AML-193 (cell line): ENCODE measurements at places on chromosomes 7 and 10.

GRCh38 chr7:105776068-105776790 is 100.2 kb downstream of the ATXN7L1 start:
- DNase-seq, result no peak

DNA sequence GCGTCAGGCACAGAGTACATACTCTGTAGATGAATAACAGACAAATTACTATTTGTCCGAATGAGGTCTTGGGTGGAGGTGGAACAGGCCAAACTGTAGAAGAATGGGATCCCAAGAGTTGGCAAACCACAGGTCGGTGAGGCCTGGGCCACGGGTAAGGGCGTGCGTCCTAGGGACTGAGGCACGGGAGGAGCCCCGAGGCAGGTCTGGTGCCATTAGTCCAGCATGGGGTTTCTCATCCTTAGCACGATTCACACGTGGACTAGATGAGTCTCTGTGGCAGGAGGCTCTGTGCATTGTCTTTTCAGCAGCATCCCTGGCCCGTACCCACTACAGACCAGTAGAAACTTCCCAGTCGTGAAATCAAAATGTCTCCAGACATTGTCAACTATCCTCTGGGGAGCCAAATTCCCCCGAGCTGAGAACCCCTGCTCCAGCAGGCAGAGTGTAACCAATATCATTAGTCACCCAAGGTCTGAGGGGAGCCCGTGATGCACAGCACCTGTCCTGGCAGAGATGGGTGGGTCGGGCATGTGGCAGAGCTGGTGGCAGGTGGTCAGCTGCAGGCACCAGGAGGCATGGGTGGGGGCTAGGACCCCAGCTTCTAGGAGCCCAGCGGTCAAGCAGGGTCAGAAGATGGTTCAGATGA is 61.3 kb downstream of the COL13A1 start:
- no peak for DNase-seq

GRCh38 chr7:147659036-147659995 is 931.2 kb upstream of the C7orf33 start:
- DNase-seq, result no peak

GRCh38 chr7:133051066-133051465 is 30.8 kb downstream of the CHCHD3 start:
- DNase-seq, result peak; percentile 8

DNA sequence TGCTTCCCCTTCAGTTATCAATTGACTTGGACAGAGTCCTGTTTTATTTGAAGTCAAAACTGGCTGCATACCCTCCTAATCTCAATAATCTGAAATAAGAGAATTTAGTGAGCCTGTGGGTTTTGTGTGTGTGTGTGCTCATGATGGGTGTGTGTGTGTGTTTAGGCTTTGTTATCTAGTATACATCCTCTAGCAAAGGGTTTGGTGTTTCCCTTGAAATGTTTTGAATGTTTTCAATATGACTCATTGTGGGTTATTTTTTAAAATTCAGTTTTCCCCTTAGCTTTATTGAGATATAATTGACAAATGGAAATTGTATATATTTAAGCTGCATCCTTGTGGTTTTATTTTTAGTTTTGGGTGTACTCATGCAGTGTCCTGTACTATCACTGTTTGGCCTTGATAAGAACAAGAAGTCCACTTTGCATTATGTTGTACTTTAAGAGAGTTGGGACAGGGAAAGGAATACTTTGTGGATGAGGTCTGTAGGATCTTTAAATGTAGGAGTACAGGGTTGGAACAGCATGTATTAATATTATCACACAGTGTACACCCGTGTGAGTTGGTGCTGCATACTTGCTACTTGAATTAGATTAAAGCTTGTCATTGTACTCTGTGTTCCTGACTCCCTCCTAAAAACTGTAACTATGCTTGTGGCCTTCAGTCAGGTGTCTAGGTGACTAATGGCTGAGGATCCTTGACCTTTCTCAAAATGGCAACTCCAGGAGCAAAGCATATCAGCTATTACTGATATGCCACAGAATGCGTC is 58.3 kb downstream of the VCL start:
- DNase-seq, result no peak

- DNase-seq, result peak; percentile 70
Observed at GRCh38 chr10:72637398-72637857, 11.5 kb upstream of the MICU1 start.

DNA sequence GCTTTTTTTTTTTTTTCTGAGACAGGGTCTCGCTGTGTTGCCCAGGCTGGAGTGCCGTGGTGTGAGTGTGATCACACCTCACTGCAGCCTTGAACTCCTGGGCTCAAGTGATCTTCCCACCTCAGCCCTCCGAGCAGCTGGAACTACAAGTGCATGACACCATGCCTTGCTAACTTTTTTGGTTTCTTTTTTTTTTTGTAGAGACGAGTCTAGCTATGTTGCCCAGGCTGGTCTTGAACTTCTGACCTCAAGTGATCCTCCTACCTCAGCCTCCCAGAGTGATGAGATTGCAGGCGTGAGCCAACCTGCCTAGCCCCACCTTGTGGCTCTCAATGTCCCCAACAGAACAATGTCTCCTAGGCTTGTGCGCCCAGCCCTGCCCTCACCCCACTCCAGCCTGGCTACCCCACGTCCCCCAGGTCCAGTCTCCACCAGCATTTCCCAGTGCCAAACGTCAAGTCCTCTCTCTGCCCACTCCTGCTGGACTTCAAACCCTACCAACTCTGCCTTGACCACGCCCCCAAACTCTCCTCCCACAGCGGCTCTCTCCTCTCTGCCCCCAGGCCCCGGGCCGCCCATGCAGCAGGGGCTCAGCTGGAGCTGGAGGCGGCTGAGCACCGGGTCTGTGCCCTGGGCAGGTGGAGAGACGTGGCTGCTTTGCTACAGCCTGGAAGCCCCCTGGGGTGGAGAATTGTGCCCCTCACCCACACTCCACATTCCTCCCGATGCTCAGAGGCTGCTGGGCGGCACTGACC is 18.9 kb downstream of the BHLHA15 start:
- no peak for DNase-seq

GRCh38 chr7:143345428-143345900 is 17.0 kb downstream of the FAM131B start:
- DNase-seq, result no peak

GRCh38 chr7:140200061-140200989 is 23.5 kb upstream of the KDM7A start:
- DNase-seq, result no peak

DNA sequence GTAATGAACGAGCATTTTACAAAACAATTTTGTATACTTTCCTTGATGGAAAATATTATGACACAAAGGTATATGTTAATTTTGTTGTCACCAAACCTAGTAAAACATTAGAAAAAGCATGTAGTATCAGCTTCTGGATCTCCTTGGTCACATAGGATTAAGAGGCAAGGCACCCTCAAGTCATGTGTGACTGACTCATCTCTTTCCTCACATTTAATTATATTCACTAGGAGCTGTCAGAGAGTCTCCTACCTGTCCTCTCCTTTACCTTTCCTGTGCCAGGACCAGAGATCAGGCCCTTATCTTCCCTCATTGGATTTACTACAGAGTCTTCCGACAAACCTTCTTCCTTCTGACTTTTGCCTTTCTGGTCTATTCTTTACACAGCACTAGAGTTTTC is 111.3 kb upstream of the RPA3 start:
- DNase-seq, result no peak

DNA sequence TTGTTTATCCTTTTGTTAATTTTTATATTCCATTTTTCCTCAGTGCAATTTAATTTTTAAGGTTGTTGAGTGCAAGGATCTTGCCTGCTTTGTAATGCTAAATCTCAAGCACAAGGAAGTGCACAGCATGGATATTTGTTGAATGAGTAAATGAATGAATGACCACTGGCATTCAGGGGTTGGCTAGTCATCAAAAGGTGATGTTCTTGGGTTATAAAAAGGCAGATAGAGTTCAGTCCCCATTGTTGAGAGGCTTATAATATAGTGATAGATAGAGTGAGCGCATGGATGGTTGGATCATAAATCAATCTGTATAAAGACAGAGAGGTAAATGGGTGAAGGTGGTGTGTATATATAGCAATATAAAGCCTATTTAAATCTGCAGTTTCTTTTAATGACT is 193.2 kb upstream of the KLF6 start:
- DNase-seq, result no peak

DNA sequence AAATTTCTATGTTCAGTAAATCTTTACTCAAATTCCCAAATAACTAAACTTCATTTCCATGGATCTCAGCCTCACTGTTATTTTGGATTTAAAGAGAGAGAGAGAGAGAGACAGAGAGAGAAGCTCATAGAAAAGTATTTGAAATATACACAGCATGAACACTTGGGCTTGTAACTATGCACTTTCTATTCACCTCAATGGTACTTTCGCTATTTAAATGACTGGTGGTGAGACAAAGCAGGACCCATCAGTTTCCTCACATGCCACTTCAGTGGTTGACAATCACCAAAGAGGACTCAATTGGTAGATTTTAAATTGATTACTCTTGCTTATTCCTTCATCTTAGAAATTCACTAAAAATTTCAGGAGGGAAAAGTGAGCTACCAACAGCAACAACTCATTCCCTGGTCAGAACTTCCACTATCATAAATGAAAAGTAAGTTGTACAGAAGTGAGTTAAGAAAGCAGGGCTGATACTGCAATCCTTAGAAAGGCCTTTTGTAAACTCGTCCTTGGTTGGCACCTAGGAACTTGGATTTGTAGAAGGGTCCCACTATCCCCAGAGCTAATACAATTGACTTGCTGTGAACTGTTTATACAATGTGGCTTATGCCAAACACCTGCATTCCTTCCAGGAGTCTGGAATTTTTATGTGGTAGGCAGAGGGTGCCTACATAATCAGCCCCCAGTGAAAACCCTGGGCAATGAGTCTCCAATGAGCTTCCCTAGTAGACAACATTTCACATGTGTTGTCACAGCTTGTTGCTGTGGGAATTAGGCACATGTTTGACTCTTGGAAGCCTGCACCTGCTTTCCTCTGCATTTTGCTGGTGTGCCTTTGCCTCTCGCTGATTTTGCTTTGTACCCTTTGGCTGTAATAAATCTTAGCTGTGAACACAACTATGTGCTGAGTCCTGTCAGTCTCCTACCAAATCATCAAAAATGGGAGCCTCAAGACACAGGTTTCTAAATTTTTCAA is 10.8 kb downstream of the ERLIN1 start:
- no peak for DNase-seq

DNA sequence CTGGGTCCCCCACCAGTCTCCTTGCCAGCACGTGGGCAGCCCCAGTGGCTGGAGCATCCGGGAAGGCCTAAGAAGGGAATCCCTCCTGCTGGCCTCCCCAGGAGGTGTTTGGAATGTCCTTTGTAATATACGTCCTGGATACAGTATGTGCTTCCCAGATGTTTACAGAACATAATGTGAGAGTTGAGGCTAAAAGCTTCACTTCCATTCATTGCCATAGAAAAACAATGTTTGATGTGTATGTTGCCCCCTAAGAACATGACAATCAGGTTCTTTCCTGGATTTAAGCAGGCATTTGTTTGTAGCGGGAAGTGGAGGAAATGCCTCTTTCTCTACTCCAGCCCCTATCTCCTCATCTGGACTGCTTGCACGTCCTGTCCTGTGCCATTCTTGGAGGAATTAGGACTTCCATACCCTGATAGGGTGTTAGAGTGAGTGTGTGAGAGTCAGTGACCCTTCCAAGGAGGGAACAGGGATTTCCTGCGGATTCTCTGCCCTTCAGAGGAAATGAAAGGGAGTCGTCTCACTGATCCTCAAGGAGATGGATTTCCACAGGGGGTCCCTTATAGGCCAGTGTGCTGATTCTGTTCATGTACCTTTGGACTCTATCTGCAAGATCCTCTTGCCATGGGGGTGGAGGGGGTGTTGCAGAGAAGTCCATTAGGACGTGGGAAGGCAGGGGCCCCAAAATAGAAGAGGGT is 1.2 kb downstream of the IGFBP1 start:
- no peak for DNase-seq

- DNase-seq, result no peak
Observed at GRCh38 chr7:80629023-80629422, 9.4 kb upstream of the CD36 start.

- no peak for DNase-seq
Observed at GRCh38 chr7:114784746-114785145, 137.1 kb upstream of the MDFIC start.

DNA sequence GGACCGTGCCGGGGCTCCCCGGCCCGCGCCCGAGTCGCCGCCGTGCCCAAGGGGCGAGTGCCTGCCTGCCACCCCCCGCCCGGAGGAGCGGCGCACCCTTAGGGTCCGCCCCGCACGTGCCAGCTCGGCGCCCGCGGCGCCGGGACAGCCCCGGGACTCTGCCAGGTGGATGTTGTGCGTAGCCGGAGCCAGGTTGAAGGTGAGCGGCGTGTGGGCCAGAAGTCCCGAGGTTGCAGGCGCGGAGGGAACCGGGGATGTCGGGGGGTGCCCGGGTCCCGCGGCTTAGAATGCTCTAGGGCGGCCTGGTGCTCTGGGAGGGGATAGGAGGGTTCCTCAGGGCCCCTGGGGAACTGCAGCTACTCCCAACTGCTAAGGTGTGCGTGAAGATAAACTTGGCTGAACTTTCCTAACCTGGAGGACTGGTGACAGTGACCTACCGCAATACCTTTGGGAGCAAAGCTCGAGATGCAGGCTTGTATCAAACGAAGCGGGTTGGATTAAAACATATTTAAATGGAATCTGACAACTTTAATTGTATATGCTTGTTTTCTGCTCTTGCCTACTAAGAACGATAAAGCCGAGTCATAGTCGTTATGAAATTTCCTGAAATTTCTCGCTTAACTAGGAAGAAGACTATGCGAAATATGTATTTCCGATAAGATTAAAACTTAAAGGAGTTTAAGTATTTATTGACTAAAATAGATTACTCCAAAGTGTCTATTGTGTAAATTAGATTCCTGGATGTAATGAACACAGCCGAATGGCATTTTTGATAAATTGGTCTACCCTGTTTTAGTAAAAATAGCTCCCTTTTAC is at the start of gene CUX1:
Gene CUX1, plus strand, starts transcription at position 156 of the 816 bp plus-strand sequence. Its CDS starts 14 bp downstream, at position 170.
- DNase-seq, result peak; percentile 55

- DNase-seq, result no peak
Observed at GRCh38 chr10:91552274-91553095, 80.4 kb downstream of the PPP1R3C start.

- DNase-seq, result no peak
Observed at GRCh38 chr10:11167233-11167966, 149.7 kb downstream of the CELF2 start.

DNA sequence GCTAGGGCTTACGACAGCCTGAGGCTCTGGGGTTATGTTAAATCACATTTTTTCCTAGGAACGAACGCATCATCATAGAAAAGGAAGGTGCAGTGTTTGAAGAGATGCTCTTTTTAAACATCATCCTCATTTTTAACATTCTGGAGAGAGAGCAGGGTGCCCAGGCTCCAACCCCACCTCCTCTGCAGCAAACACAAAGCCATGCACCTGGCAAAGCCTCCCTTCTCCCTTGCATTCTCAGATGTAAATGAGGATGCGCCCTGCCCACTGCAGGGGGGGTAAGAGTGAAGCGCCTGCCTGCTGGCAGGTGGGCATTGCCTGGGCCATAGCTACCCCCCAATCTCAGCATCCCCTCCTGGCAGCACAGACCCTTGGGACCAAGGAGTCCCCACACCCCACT is 92.4 kb downstream of the PTPRN2 start:
- DNase-seq, result no peak
